Stimulated activated CD4-positive, alpha-beta T cell treated with anti-CD3 and anti-CD28 coated beads, Interleukin-1b, Interleukin-23, amount 100 ng/mL, for 1 hour (primary cell): ENCODE measurements at places on chromosomes 2 and 18.

DNA sequence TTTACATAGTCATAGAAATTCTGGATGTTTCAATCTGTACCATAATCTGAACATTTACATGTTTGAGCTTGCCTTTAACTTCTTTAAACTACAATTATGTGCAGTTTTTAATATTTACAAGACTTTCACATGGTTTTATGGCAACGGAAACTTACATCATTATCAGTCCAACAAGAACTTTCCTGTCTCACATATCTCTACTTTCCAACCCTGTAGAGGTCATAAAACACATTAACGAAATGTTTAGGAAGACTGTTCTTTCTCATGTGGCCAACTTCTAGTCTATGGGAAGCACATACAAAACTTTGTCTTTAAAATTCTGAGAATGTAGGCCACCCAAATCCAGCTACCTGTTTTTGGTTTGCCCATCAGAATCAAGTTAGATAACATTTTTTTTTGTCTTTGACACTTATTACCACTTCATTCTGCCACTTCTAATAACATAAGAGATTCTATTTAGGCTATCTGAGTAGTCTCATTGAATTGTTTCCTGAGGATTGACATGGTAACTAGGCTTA, 693.2 kb downstream of the KCNJ3 start:
- DNase-seq: no peak

DNA sequence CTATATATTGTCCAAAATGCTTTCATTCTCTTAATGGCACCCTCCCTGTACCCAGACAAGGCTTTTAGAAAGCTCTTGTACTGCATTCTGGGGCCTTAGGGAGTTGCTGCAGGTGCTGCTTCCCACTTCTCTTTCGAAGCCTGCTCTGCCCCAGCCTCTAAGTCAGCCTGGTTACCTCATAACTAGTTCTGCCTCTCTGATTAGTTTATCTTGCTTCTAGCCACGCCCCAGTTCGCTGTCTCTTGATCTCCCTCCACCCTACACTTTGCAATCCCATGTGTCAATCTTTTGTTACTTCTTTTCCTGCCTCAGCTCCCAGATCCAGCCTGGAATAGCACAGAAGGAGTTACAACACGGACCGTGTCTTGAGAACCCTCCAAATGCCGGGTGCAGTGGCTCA, 13.8 kb upstream of the NCOA1 start:
- DNase-seq: no peak

- no peak for DNase-seq
These were observed 25.7 kb downstream of the MAP4K3 start for GRCh38 chr2:39411181-39411944.

GRCh38 chr2:98583276-98583675, 25.0 kb downstream of the COA5 start:
- DNase-seq: no peak

- no peak for DNase-seq
These were observed 107.5 kb upstream of the SRD5A2 start for GRCh38 chr2:31688282-31688681.

DNA sequence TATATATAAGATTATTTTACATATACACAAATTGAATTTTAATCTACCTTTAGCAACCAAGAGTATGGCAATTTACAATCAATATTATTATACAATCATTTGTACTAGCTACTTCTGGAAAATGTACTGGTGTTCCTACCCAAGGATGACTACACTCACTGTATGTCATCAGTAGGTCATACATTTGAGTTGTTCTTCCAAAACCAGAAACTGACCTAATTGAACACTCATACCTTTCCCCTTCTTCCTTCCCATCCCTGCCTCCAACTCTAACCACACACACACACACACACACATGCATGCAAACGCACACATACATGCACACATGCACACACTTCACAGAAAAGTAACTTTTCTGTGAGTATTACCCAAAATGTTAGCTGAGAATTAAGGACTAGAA, 8.2 kb upstream of the ERCC3 start:
- no peak for DNase-seq

DNA sequence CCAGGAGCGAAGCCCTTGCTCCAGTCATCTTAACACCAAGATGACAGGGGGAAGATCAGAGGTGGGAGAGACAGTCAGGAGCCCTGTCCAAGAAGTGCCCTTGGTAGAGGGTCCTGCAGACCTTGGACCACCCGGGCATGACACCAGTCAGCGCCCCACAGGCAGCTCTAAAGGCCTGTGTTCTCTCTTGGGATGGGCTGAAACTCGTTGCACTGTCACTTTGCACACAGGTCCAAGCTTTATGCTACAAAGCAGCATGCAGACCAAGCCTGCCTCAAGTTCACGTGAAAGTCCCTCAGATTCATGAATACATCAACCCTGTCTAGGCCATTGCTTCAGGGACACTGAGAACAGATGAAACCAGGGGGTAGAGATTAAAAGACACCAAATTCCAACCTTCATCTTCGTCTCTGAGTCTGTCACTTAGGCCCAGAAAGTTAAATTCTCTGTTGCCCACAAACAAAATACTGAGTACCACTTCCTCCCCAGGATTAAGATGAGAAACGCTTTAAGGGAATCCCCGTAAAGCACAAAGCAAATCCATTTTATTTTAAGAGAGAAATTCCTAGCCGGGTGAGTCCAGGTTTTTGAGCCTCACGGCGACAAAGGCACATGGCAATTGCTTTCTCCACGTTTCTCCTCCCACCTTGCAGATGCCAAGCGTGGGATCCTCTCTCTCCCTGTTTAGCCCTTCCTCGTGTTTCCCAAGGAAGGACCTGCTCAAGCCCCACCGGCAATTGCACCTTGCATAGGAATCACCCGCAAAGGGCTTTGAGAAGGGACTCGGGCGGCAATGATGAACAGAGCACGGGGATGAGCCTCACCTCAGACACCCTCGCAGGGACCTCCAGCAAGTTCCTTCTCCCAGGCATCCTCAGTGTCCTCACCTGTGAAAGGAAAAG, 75.0 kb upstream of the ID2 start:
- DNase-seq: no peak

DNA sequence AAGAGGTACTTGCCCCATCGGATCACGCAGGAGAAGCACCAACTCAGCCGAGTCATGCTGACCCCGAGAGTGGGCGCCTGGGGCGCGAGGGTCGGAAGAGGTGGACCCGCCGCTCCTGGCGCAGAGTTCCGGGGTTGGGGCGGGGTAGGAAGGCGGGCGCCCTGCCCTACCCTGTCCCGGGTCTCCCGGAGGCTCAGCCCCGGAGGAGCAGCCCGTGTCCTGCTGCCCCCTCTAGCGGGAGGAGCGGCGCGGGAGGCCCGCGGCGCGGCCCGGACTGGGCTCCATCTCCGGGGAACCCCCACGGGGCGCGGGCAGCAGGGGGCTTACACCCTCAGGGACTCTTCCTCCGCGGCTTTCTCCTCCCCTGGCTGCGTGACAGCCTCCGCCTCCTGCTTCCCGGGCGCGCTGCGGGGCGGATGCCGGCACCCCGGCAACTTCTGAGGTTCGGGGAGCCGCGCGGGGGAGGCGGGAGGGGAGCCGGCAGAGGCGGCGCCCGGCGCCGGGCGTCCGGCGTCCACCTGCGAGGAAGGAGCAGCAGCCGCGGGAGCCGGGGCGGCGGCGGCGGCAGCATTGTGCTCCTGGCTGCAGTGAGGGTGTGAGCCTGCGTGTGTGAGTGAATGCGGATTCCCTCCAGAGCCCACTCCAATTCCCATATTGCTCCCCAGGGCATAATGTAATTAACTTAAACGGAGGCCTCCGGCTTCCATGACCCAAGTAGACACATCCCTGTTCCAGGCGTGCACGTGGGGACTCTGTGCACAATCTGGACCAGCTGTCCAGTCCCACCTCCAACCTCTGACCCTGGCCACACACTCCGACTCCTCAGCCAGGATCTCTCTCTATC, 7.6 kb upstream of the TNS1 start:
- DNase-seq: no peak

DNA sequence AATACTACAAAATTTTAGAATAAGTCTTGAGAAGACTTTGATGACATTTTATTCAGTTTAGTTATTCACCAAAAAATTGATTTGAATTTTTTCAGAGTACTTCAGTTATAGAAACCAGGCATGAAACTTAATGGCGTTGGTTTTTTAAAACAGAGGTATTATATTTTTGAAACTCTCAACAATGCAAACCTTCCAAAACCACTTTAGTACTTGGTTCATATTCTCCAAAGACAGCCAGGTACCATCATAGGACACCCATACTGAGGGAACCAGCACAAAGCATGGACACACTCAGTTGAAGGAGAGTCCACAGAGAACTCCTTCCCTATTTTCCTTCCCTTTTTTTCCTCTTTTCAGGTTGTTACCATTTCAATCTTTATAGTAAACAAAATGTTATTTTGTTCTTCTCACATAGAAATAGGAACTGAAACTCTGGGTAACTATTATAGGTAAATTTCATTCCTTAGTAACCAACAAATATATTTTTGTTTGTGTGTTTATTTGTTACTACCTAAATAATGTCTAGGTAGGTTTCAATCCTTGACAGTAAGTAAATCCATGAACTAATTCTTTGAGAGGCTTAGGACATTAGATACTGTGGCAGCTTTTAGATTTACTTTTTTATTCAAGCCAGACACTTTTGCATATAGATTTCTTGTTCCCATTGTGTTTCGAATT, 95.8 kb downstream of the TMEFF2 start:
- no peak for DNase-seq

DNA sequence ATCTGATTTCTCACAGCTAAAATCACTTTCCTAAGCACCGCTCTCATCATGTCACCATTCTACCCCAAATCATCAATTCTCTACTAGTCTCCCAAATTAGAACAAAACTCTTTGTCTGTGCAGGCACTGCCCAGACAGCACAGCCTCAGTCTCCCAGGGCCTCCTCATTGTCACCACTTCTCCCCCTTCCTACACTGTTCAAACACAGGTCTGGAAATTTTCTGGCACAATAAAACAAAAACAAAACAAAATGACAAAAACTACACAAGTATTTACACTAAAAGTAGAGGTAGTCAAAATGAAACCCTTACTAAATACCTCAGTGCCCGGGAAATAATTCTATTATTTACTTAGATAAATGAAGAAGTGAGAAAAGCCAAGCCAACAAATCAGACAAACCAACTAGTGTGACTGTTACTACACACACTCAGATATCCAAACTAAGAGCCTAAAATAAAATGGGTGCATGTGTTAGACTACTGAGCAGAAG, 156.2 kb upstream of the DNMT3A start:
- DNase-seq: no peak

DNA sequence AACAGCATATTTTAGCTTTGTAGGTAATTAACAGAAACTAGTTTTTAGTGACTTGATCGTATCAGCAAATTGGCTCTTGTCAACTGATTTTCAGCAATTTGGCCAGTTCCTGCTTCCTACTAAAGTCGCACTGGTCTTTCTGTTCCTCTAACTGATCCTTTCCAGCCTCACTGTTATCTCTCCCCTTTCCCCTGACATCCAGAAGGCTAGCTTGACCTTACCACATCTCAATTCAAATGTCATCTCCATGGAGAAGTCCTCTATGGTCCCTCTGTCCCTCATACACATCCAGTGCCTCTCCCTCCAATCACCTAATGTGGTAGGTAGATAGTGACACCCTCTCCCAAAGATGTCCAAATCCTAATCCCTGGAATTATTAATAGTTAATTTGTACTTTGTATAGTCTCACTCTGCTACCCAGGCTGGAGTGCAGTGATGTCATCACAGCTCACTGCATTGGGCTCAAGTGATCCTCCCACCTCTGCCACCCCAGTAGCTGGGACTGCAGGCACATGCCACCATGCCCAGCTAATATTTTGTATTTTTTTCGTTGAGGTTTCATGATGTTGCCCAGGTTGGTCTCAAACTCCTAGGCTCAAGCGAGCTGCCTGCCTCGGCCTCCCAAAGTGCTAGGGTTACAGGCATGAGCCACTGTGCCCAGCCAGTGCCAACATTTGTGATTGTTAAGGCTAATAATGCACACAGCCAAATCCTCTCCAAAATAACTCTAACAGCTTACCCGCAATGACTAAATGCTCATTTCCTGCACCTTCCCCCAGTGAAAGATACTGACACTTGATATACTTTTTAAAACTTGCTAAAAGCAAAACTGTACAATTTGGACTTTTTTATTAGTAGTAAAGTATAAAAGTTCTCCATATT, 16.9 kb downstream of the PSTPIP2 start:
- no peak for DNase-seq

DNA sequence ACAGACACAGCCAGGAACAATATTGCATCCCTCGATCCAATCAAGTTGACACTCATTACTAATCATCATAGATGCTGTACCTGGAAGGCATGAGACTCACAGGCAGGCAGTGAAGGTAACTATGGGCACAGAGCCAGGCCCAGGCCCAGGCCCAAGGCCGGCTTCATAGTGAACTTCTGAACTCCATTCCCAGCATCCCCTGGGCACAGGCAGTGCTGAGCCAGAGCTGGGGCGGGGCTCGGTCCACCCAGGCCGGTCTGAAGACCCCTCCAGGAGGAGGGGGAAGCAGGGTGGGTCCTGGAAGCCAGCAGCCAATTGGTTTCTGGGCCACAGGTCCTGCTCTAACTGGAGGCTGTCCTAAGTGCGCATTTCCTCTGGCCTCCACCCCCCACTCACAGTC, 37.6 kb downstream of the MLPH start:
- DNase-seq: no peak

DNA sequence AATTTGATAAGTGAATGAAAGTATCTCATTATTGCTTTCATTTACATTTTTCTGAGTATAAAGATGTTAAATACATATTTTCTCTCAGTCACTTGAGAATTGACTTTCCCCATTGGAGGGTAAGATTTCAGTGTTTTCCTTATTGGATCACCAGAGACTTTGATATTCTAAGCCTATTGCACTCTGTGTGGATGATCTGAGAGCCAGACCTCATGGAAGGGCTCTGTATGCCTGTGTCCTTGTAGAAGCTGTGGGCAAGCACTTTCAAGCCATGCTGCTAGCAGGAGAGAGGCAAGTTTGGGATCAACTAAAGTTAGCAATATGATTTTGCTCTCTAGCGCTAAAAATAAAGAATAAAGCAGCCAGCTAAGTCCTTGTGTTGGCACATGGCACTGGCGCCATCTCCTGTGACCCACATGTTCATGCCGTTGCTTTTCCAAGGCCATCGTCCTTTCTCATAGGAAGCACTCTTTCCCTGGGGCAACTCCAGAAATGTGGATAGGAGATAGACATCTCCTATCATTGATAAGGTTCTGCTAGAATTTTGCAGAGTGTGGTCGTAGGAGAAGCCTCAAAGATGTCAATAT, 72.6 kb downstream of the AOX1 start:
- DNase-seq: no peak

GRCh38 chr2:105593221-105593967, 151.3 kb upstream of the NCK2 start:
- DNase-seq: no peak

DNA sequence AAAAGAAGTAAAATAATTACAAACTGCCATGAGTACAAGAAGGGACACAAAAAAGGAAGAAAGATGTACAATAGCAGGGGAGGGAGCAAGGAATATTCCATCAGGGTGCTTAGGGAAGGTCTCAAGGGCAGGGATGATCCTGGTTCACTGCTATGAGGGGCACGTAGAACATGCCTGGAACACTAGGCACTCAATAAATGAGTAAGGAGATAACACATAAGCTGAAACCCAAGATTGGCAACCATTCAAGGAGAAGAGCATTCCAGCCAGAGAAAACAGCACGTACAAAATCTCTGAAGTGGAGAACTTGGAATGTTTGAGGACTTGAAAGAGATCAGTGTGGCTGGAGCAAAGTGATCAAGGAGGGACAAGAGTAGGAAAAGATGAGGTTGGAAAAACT, 103.2 kb downstream of the FAM161A start:
- DNase-seq: no peak

- DNase-seq: no peak
These were observed 37.2 kb downstream of the KYNU start for GRCh38 chr2:142914507-142915313.

- DNase-seq: no peak
These were observed 2.6 kb downstream of the NHEJ1 start for GRCh38 chr2:219158025-219158424.
